ENCODE measurements at places on chromosomes 3 and 15.

DNA sequence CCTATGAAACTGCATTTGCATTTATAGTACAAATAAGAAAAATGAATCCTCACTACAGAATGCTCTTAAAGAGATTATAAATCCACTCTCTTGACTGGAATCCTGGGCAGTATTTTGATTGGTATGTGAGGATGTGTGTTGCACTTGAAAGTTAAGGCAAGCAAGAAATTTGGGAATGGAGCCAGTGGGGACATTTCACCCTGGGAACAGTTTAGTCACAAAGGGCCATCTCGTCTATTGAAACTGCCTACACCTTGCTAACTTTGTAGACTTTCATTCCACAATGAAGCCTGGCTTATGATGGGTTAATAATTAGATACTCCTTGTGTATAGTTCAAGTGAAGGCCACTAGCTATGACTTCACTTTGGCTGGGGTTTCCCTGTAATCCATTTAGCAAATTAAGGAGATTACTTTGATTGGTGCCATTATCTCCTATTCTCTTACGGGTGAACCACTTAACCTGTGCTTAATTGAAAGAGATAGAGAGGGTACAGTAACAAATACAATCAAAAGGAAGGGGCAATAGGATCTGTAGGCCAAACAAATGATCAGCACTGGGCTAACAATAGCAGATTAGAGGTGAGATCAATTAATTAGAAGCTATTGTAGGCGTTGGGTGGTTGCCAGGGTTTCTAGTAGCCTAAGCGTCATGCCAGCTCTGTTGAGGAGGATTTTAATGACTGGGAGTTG lies 146.9 kb upstream of the RARB start:
- DNase-seq = no peak

GRCh38 chr15:48962662-48963523 lies 826 bp downstream of the SHC4 start:
- no peak for DNase-seq

DNA sequence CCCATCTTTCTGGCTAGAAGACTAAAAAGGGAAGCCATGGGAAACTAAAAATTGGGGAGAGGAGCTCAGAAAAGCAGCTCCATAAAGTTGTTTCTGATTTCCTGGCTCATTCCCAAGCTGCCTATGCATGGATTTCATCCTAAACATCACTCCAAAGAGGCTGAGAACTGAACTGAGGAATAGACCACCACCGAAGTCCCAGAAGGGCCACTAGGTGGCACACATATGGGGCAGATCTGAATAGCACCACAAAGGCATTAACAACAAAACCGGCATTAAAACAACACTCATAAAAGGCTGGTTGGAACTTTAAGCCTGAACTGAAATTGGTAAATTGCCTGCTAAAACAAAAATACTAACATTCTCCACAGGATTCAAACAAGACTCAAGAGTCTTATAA lies 106.3 kb downstream of the PLD1 start:
- DNase-seq = peak; percentile 32

DNA sequence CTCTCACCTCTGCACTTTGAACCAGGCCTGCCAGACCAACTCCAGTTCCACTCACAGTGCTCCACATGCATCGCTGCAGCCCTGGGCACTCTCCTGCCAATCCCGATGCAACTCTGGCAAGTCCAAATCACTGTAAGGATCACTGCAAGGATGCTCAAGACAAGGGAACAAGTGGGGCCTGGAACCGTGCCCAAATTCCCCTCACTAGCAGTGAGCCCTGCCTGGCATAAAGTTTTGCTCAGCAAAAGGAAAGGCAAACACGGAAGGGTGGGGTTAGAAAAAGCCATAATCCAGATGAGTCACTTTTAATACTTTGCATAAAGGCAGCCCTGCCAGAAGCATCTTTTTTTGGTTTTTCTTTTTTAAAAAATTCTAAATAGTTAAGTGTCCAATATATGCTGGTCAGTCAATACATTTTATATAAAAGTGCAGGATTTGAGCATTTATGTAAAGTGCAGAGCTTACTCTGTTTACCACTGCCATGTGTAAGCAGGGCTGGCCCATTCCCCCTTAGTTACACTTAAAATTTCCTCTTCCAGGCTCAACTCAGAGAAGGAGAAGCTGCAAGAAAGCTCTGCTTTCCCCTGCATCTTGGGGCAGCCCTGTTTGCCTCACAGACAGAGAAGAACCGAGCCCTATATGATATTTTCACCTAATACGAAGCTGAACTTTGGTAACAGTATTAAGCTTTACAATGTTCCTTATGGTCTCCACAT lies 102.2 kb downstream of the CD47 start:
- DNase-seq = no peak

DNA sequence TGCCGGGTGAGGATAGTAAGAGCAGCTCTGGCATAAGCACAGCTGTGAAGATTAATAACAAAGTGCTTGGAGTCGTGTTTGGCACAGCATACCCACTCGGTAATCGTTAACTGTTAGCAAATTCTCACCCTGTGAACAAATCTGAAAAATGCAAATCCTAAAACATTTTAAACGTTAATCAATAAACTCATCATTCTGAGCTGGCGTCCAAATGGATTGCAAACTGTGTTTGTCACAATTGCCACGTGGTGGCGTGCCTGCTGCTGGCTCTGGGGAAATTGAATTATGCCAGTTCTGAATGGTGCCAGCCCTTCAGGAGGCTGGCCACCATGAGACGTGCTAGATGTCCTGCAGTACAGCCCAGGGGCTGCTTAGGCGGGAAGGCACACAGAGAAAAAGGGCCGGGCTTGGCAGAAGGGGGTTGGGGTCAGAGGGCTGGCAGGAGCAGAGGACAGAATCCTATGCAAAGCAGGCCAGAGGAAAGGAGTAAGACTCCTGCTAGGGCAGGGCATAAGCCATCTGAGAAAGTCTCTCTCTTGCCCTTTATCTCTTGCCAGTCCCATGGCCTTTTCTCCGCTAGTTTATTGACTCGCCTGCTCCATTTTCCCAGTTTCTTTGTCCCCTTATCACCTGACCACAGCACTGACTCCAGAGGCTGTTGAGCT lies 22.1 kb upstream of the POLG start:
- no peak for DNase-seq

- no peak for DNase-seq
Observed at GRCh38 chr15:99917252-99917651, 184.0 kb upstream of the LYSMD4 start.

DNA sequence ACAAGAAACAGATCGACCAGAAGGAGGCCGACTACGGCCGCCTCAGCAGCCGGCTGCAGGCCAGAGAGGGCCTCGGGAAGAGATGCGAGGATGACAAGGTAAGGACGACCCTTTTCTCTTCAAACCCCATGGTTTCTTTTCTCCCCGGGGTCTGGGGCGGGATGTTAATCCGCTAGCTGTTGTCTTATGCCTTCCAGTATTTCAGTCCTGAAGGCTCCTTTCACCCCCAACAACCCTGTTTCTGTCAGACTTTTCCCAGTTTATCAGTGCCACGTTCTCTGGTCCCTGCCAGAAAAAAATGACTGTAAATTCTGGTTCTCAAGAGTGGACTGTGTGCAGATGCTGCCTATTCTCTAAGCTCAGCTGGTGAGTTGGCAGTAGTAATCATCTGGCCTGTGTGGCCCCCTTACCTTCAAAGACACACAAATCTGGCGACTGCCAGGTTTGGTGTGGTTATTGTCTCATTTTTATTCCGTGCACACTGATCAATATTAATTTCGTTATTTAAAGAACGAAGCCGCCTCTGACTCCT lies 806 bp downstream of the GOLM2 start:
- no peak for DNase-seq

GRCh38 chr3:29284497-29284896 lies 3.6 kb downstream of the RBMS3 start:
- no peak for DNase-seq

GRCh38 chr3:149401212-149401925 lies 23.9 kb upstream of the TM4SF1 start:
- no peak for DNase-seq

- no peak for DNase-seq
Observed at GRCh38 chr3:10928407-10928960, 64.1 kb upstream of the SLC6A1 start.

DNA sequence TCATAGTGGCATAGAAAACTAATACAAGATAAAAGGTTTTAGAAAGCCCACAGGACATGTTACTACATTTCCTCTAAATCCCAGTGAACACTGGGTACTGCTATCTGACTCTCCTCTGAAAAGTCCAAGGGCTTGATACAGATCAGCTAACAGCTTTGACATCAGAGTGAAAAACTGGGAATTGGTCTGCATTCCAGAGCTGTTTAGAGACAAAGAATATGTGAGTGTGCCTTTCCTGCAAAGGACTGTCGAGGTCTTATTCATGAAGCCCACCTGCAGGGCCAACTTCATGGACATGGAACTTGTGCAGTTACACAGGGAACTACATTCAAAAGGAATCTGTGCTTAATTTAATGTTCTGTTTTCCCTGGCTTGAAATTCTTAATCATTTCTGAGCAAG lies 5.2 kb upstream of the TMCO5A start:
- DNase-seq = no peak

- DNase-seq = no peak
Observed at GRCh38 chr3:97647441-97647982, 117.0 kb upstream of the ARL6 start.

All from NT2/D1 (cell line).